ENCODE measurements at places on chromosomes 3 and 15. TPM values are rescaled to one million over a fixed set of nuclear protein-coding genes. Genes with fewer than 3 reads are reported as not detected.

- no peaks in the 10 kb centered on the region for H3K36me3 ChIP-seq
- no peaks in the 10 kb centered on the region for H3K27me3 ChIP-seq
- no peak overlapping the region for H3K27ac ChIP-seq
- no peaks in the 10 kb centered on the region for H3K4me1 ChIP-seq
Measured at GRCh38 chr3:17901893-17902292, 159.5 kb upstream of the TBC1D5 start.

- DNase-seq: no peak
- H3K27me3 ChIP-seq: no peaks in the 10 kb centered on the region
- H3K36me3 ChIP-seq: no peaks in the 10 kb centered on the region
- H3K4me1 ChIP-seq: peaks cover 31% of the 10 kb centered on the region
- H3K27ac ChIP-seq: peak overlapping the region; percentile 30
Measured at GRCh38 chr3:133945381-133946095, 49.9 kb upstream of the RAB6B start.

- peaks cover 20% of the 10 kb centered on the region for H3K4me1 ChIP-seq
- H3K27me3 ChIP-seq: no peaks in the 10 kb centered on the region
- H3K4me3 ChIP-seq: no peak overlapping the region
- no peak for DNase-seq
- no peaks in the 10 kb centered on the region for H3K36me3 ChIP-seq
Measured at GRCh38 chr3:8445861-8446260, 55.8 kb upstream of the LMCD1 start.

TBL1XR1 gene
- 134 TPM for total RNA-seq

SSUH2 gene
- 0.88 TPM for total RNA-seq

GABRR3 gene
- total RNA-seq: not detected

SQOR gene
- 13.3 TPM for total RNA-seq

XPC gene
- total RNA-seq: 14.7 TPM

HRG gene
- 0.11 TPM for total RNA-seq

SLC9A9 gene
- total RNA-seq: 39.7 TPM

SLC6A20 gene
- 110 TPM for total RNA-seq

FAM81A gene
- total RNA-seq: 19.4 TPM

CCDC9B gene
- 3.0 TPM for total RNA-seq

Data from spinal cord (tissue), 10 donors.